ENCODE measurements at places on chromosomes 3 and 15.

- DNase-seq: no peak
Measured at GRCh38 chr3:130712718-130713423, 33.8 kb downstream of the PIK3R4 start.

GRCh38 chr15:52309154-52309548 lies 13.5 kb upstream of the MYO5C start:
- DNase-seq: no peak

GRCh38 chr15:90259524-90259923 lies 5.9 kb upstream of the NGRN start:
- no peak for DNase-seq

DNA sequence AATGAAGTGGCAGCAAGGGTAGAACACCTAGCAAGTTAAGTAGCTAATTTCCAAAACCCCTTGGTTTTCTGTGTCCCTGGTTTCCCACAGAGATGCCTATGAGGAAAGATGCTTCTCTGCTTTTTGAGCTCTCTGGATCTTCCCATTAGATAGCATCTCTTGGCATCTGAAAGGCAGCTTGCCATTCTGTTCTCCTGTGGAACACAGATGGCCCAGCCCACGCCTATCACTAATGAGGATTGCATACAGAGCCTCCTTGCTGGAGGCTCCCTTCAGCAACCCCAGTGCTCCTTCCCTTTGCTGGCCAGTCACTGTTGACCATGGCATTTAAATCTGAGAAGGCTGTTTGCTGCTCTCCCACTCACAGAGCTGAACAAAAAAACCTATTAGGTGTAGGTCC lies 34.4 kb upstream of the ETV5 start:
- DNase-seq: no peak

GRCh38 chr15:48573780-48574179 lies 71.7 kb downstream of the FBN1 start:
- no peak for DNase-seq
